Endothelial cell of coronary artery (primary cell): ENCODE measurements at places on chromosomes 3 and 15. TPM values are rescaled to one million over a fixed set of nuclear protein-coding genes. Genes with fewer than 3 reads are reported as not detected.

IP6K2 gene
- 55.1 and 57.7 TPM in 2 replicates for total RNA-seq

CDHR4 gene
- total RNA-seq: not detected in 2 replicates

CLDN16 gene
- under 0.01 TPM in 2 replicates for total RNA-seq

CAMKV gene
- 0.18 TPM in 1 of 2 replicates, not detected in the other for total RNA-seq

TMPRSS7 gene
- not detected in 2 replicates for total RNA-seq

GOLGA6L2 gene
- total RNA-seq: not detected in 2 replicates

SNTN gene
- not detected in 2 replicates for total RNA-seq
